Hippocampal formation (tissue), 2 donors: ENCODE measurements at places on chromosomes 2 and 18.

- DNase-seq = no peak
Measured at GRCh38 chr2:24579053-24579803, 88.2 kb downstream of the NCOA1 start.

DNA sequence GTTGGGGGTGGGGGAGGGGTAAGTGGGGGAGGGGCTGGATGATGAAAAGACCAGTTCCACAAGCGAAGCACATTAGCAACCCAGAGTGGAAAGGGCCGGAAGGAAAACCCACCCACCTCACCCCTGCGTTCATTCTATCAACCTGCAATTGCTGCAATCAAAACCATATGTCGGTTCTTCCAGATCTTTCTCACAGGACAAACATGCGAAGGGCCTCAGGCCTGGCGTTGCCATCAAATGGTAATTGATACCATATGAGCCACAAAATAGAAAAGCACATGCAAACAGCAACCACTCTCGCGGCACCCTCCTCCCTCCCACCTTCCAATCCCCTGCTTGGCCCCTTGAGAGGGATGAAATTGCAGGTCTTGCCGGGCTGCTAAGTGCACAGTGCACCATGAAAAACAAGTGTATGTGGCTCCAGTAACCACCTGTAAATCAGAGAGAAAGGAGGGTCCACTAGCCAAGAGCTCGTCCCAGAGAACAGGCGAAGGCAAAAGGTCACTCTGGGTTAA, 287.5 kb downstream of the TCF4 start:
- no peak for DNase-seq

DNA sequence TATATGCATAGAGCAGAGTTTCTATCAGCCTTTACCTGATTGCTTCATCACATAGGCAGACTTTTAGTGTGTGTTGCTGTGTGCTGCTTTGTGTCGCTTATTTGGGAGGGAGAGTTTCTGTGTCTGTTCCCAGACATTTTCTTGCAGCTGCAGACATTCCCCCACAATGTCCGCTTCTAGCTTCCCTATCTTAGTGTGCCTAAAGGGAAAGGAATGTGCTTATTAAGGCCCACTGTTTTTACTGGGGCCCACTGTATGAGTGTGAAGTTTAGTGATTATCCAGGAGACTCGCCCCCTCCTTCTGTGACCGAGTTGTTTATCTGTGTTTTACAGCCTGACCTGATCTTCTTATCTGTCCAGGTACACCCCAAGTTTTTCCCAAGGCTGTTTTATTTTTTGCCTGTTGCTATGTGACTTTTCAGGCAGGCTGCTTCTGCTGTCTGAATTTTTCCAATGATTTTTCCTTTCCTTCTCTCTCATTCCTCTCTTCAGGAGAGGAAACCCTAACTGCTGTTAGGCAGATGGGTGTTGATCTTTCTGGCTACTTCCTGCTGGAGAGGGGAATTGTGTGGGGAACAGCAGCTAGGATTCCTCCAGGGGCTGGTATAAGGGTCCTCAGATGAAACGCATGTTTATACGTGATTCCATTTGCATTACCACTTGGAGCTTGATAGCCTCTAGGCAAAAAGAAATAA, 47.6 kb downstream of the STK17B start:
- no peak for DNase-seq

GRCh38 chr2:149152469-149152953, 114.0 kb downstream of the LYPD6B start:
- DNase-seq = no peak

GRCh38 chr2:108626995-108627394, 92.3 kb upstream of the RANBP2 start:
- no peak for DNase-seq

- no peak for DNase-seq
Measured at GRCh38 chr18:11316546-11316945, 167.2 kb upstream of the PIEZO2 start.

- DNase-seq = no peak
Measured at GRCh38 chr2:150267651-150268415, 219.6 kb downstream of the RND3 start.

DNA sequence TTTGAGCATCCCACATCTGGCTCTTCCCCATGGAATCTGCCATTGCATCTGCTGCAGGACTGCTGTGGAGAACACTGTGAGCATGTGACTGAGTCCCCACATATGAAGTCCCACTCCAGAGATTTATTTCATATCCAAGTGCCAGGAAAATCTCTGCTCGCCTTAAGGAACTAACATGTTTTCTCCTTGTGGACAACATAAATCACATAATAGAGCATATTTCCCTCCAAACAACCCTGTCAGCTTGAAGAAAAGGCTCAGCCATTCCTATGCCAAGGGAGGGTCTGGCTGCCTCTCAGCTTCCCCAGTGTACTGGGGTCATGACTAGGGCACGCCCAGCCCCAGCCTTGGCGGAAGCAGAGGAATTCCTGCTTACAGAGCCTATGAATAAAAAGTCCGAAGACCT, 193.7 kb downstream of the DNER start:
- DNase-seq = no peak

GRCh38 chr2:19255481-19255880, 102.9 kb downstream of the OSR1 start:
- no peak for DNase-seq

DNA sequence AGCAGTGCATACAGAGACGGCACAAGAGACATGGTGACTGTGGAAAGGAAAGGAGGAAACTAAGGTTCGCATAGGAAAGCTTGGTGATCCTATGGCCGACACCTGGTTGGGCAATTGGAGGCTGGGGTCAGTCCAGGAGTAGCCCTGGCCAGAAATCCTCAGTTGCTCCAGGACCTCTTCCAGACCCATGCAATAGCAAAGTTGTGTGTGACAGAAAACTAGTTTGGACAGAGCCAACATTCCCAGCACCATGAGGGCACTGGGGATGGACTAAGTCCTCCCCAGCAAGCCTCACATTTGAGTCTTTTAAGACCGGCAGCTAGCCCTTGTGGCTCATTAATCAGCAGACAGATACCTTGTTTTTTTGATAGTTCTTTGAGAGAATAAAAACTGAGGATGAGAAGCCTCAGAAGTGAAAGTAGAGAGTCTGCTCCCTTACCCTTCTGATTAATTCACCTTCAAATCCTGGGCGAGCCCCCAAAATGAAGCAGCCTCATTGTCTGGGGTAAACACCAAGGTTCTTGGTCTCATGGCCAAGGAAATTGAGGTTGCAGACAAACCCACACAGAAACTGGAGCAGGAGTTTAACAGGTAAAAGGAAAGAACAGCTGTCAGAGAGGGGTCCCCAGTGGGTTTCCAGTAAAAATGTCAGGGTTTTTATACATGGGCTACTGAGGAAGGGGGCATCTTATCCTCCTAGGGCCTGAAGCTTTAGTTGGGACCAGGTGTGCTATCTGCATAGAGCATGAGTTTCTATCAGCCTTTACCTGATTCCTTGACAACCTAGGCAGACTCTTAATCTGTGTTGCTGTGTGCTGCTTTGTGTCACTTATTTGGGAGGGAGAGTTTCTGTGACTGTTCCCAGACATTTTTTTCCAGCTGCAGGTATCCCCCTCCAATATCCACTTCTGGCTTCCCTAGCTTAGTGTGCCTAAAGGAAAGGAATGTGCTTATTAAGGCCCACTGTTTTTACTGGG, 39.1 kb downstream of the STK17B start:
- DNase-seq = no peak

GRCh38 chr2:29495536-29496060, 380.4 kb downstream of the CLIP4 start:
- DNase-seq = no peak

DNA sequence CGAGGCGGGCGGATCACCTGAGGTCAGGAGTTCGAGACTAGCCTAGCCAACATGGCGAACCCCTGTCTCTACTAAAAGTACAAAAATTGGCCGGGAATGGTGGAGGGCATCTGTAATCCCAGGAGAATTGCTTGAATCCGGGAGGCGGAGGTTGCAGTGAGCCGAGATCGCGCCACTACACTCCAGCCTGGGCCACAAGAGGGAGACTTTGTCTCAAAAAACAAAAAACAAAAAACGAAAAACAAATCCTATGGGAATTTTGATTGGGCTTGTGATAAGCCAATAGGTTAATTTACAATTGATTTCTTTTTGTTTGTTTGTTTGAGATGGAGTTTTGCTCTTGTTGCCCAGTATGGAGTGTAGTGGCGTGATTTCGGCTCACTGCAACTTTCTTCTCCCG, 24.2 kb upstream of the TOGARAM2 start:
- no peak for DNase-seq

DNA sequence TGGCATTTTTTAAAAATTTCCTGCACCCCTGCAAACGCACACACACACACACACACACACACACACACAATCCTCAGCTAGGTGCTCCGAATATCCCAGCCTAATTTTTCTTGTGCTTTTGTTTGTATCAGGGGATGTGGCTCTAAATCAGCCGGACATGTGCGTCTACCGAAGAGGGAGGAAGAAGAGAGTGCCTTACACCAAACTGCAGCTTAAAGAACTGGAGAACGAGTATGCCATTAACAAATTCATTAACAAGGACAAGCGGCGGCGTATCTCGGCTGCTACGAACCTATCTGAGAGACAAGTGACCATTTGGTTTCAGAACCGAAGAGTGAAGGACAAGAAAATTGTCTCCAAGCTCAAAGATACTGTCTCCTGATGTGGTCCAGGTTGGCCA, 1.8 kb downstream of the HOXD13 start:
- no peak for DNase-seq

GRCh38 chr2:55768991-55769390, 75.3 kb upstream of the PNPT1 start:
- DNase-seq = no peak

- DNase-seq = no peak
Measured at GRCh38 chr2:165778653-165779451, 15.2 kb downstream of the GALNT3 start.

DNA sequence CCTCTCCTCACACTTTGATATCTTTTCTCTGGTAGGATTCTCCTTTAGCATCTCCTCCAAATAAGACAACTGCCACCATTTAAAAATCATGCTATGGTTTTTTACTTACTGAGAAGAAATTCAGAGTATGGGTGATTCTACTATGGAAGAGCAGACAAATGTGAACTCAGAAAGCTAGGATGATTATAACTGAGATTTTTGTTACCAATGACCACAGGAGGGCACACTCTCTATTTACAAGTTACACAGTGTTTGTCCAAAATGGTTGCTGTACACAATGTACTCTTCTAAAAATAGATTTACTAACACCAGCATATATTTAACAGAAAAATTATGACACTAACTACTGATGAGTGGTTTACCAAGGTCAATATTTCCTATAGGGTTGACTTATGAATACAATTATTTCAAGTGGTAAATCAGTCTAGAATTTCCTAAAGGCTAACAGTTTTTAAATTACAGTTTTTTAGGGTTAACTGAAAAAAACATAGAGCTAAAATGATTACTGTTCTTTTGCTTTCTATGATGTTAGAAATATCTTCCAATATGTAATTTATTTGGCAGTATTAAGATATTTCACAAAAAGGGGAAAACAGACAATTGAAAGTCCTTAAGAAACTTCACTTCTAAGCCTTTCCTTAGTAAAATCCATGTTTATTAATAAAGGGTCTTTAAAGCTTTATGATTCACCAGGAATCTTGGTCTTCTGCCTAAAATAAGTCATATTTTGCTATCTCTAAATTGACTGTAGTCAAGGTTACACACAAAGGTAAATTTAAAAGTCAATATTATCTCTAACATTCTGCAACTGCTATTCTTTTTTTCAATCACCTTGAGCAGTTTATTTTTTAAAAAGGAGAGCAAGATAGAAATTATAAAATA, 57.2 kb downstream of the MAP4K3 start:
- no peak for DNase-seq

- DNase-seq = no peak
Measured at GRCh38 chr2:51027968-51028367, 4.0 kb downstream of the NRXN1 start.

- DNase-seq = no peak
Measured at GRCh38 chr2:239407112-239407511, 6.3 kb upstream of the HDAC4 start.

GRCh38 chr2:69424419-69424818, 12.8 kb downstream of the NFU1 start:
- DNase-seq = no peak

DNA sequence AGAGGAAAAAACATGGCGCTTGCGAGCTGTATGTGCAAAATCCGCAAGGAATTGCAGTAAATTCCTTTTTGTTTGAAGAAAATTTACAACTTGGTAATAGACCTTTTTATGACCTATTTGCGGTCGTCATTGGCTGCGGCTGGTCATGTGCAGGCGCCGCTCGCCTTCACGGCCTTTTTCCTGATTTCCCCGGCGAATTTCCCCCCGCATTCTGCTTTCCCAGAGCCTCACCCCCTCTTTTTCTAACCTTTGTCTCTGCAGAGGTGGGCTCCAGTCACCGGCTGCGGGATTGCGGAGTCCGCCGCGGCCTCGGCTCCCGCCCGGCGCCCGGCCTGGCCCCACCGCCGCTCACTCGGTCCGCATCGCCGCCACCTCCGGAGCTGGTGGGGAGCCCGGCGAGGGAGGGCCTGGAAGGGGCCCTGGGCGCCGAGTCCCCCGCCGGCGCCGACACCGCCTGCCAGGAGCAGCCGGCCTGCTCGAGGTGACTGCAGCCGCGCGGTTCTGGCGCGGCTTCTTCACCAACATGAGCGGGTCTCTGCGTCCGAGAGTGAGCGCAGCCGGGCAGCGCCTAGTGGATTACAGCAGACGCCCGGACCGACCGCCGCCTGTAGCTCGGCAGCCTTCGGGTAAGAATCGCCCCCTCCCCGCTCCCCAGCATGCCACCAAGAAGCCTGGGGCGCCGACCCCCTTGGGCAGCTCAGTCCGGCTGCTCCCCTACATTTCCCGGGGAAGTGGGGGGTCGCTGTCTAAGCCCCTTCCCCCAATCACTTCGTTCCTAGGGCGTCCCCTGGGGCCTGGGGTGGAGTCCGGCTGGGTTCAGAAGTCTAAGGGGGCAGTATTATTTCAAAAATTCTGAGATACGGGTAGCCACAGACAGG, 7.1 kb downstream of the HOXD8 start:
- no peak for DNase-seq

DNA sequence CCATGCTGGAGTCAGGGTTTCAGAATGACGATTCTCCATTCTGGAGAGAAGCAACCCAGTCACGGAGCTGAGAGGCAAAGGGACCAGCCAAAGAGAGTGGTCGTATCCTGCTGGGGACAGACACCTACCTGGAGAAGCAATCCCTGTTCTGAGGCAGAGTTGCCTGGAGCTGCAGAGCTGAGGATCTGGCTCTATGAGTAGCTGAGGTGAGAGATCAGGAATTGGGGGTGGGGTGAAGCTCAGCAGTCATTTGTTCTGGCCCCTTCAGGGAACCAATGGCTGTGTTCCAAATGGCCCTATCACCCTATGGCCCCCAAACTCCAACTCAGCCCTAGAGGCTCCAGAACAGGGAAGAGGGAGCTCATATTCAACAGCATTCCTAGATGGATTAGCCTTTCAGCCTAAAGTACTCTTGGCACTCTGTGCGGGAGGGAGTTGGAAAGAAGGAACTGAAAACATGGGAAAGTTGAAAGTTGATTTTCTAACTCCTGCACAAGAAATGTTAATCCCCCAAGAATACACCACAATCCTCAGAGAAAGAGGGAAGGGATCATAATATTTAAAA, 3.3 kb upstream of the ATRAID start:
- DNase-seq = no peak

DNA sequence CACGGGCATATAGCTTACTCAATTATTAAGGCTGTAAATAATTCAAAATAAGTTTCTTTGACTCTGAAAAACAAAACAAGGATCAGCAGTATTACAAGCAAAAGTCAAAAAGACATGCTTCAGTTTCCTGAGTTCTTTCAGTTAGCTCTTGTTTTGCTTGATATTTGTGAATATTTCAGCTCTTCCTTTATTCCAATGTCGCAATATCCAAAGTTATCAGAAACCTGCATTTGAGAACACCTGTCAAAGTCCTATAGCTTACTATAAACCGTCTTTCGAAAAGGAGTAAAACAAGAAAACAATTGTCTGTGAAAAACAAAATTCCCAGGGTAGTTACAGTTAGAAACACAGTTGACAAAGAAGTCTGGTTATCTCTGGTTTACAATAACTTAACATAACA, 14.7 kb downstream of the CYP27A1 start:
- DNase-seq = no peak
